ENCODE measurements at places on chromosomes 1 and 21.
A peak's percentile ranks its signal among the peaks of the same experiment; 100 is the strongest.

DNA sequence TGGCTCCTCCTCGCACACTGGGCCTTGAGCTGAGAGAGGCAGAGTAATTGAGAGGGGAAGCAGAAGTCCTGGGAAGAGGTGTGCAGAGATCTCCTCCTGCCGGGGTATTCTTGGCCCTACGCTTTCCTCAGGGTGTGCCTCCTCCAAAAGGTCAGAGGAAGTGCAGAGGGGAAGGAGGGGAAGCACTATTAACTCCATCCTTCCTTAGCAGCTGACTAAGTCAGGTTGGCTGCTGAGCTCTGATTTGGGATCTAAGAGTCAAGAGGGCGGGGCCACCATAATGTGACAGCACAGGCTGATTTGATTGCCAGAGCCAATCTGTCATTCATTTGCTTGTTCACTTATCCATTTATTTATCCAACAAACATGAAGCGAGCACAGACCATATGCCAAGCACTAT, 12.3 kb downstream of the ATP2B4 start:
- no peak for DNase-seq

DNA sequence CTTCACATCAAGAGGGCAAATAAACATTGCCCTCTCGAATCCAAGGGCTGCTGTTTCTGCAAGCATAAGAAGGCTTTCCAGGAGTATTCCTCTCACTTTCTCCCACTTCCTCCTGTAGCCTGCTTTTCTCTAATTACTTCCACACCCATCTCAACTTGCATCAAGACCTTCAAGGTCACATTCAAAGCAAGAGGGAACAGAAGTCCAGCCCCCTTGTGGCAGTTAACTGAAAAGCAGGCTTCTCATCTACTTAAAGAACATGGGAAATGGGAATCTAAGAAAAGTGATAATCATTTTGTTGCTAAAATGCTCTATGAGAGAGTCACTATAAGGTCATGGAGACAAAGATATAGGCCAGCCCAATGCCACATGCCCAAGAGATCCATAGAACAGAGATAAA, 874.4 kb downstream of the KCNT2 start:
- DNase-seq, result no peak

DNA sequence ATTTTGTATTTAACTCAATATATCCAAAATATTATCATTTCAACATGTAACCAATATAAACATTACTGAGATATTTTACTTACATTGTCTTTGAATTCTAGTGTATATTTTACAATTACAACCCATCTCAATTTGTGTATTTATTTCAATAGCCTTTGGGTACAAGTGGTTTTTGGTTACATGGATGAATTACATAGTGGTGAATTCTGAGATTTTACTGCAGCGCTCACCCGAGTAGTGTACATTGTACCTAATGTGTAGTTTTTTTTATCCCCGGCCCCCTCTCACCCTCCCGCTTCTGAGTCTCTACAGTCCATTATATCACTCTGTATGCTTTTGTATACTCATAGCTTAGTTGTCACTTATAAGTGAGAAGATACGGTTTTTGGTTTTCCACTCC, 117.0 kb upstream of the GALNT2 start:
- DNase-seq, result no peak

DNA sequence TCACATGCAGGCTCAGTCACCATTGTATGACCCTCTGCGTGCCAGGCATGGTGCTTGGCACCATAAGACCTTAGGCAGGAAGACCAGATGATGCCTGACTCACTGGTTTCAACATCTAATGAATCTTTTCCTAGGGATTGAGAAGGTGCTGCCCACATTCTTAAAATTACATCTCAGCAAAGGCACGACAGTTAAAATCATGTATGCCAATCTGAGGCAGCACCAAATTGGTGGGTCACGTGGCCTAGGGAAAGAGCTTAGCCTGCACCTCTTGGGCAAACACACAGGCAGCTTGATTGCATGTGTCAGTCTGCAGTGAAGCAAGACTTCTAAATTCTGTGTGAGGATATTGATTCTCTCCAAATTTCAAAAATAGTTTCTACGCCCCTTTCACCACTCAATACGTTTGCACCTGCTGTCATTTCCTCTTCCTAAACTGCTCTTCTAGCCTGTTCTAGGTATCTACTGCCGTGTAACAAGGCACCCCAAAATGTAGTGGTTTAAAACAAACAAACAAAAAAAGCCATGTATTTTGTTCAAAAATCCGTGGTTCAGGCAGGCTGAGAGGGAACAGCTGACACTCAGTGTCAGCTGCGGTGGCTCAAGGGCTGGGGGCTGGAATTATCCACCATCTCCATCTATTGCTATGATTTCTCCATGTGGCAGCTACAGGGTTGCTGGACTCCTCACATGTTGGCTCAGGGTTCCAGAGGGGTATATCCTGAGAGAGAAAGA, 160.2 kb upstream of the FGGY start:
- no peak for DNase-seq

GRCh38 chr1:214446772-214447556, 104.4 kb downstream of the PTPN14 start:
- no peak for DNase-seq

- no peak for DNase-seq
These were observed 4.9 kb downstream of the SH3BGR start for GRCh38 chr21:39456665-39457064.

DNA sequence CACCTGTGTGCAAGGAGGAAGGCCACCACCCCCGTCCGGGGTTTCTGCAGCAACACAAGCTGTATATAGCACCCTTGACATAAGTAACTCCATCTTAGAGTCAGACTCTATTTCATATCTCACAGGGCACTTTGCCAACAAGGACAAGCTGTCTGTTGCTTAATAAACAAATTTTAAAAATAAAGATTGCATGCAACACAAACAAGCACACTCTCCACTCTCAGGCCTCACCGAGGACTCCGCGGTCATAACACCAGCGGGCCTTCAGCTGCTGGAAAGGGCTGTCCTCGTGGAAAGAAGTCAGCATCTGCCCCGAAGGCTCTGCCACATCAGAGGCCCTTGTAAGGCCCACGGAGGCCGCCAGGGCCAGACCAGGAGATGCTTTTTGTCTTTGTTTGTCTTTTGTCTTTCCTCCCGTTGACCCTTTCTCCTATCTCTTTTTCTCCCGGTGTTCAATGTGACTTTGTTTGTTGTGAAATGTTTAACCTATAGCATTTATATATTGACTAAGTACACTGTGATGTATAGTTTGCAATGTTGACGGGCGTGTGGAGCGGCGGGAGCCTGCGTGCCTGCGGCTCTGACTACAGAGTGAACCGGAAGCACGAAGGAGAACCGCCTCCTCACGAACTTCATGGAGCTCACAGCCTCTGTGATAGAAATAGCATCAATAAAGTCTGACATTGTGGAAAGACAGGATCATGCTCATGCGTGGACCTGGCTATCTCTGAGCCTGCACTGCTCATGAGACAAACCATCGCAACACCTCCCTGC, 24.1 kb downstream of the MEGF6 start:
- no peak for DNase-seq

DNA sequence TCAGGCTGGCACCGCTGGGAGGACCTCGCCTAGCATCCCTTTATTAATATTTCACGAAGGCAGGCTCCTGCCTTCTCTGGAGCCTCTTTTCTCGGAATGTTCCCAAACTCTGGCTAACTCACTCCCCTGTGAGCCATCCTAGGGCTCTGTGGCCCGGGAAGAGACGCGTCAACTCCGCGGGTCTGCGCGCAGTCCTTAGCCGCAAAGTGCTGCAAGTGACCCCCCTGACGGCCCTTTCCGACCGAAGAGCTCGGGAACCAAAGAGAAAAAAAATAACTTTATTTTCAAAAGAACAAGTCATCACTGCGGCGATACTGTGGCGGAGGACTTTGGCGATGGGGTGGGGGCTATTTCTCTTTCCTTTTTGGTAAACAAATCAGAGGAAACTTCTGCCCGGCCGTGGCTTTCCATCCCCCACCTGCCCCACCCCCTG, 14.6 kb downstream of the NR5A2 start:
- DNase-seq, result no peak

DNA sequence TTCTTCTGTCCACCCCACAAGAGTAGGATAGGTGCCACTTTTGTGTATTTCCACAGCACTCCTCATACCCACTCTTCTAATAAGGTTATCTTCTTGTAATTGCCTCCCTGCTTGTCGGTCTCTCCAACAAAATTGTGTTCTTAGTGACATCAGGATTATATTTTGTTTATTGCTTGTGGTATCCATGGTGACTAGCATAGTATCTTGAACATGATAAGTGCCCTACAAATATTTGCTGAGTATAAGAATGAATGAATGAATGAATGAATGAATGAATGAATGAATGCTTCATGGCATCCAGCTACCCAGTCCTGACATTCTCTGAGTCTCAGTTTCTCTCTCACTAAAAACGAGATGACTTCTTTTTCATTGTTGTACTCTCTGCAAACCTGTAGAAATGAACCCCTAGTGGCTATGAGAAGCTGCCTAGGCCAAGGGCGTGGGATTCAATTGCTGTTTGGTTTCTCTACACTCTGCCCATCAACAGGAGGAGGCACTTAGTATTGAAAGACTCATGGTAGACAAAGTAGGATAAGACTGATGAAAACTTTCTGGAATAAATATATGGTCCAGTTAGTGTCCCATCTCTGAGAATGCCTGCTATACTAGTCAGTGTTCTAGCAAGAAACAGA, 121.0 kb downstream of the TMEM53 start:
- DNase-seq, result no peak

DNA sequence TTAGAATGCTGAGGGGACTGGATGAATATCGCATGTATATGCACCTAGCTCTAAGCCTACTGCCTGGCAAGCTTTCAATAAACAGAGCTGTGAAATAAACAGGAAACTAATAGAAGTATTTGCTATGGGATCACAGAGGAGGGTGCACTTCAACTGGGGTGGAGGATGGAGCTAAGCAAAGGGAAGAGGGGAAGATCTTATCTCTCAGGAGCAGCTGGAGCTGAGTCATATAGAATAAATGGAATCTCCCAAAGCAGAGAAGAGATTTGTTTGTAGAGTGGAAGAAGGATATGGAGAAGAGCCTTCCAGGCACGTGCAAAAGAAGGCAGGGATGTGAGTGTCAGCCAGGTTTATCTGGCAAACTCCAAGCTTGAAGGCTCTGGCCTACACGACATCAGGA, 17.0 kb upstream of the KCNA10 start:
- no peak for DNase-seq

DNA sequence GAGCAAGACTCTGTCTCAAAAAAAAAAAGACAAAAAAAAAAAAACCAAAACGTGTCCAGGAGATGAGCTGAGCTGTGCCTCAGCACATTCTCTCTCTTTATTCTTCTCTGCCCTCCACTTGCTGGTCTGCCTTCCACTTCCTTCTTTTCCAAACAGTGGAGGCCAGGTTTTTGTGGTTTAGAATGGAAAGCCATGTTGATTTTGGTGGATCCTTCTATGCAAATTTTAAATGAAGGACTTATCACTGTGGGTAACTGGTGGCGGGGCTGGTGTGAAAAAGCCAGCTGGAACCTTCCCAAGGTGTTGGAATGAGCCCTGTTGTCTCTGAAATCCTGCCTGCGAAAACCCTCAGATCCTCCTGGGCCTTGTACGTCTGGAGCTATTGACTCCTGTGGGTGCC, 61.9 kb downstream of the PTPRU start:
- no peak for DNase-seq

DNA sequence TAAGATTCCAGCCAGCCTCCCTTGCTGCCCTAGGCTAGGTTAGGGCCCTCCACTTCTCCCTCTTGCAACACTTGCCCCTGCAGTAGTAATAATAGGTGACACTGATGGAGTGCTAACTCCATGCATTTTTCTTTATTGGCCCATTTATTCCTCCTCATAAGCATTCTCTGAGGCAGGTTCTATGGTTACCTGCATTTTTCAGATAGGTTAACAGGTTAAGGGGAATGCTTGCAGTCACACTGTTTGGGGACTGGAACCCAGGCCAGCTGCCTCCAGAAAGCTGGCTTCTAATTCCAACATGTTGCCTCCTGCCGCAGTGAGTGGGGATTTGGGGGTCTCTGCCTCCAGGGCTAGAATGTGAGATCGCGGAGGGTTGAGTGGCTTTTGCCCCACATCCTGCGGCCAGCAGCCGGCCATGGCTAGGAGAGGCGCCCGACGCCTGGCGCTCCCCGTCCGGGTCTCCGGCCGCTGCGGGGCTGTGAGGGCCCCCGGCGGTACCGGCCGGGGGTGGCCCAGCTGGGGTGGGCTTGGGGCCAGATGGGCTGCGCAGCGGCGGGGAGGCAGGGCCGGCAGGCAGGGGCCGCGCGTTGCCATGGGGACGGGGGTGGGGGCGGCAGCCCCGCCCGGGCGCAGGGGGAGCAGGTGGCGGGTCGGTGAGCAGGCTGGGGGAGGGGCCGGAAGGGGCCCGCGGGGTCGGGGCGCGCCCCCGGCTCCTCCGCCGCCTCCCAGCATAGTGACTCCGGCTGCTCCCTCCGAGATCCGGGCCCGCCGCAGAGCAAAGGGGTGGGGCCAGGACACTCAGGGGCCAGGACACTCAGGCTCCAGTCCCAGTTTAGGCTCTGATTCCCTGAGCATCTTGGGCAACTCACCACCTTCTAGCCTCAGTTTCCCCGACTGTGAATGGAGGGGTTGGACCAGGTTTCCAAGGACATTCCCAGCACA, 68.4 kb upstream of the SSBP3 start:
- peak; percentile 21 for DNase-seq

DNA sequence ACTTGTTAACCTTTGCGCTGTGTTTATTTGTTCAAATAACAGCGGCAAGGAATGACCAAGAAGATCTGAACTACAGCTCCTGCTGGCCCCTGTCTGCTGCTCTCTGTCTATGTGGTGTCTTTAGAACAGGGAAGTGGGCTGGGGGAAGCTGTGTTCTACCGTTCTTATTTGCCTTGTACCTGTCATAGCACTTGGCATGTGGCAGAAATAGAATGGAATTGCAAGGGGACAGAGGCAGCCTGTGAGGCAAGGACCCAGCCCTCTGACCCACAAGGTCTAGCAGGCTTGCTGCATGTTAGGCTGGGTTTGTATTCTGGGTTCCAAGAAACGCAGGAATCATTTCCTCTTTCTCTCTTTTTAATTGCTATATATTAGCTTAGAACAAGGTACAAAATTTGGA, 20.7 kb downstream of the HMGCS2 start:
- DNase-seq, result no peak

GRCh38 chr1:89695847-89696246, 62.9 kb downstream of the LRRC8C start:
- DNase-seq, result no peak

Measured in activated CD4-positive, alpha-beta T cell treated with anti-CD3 and anti-CD28 coated beads, Interleukin-2, amount 10 ng/mL, durations not matched to agents 7 days and 5 days (primary cell).